Amniotic stem cell (primary cell): ENCODE measurements at places on chromosomes 12 and 14.

DNA sequence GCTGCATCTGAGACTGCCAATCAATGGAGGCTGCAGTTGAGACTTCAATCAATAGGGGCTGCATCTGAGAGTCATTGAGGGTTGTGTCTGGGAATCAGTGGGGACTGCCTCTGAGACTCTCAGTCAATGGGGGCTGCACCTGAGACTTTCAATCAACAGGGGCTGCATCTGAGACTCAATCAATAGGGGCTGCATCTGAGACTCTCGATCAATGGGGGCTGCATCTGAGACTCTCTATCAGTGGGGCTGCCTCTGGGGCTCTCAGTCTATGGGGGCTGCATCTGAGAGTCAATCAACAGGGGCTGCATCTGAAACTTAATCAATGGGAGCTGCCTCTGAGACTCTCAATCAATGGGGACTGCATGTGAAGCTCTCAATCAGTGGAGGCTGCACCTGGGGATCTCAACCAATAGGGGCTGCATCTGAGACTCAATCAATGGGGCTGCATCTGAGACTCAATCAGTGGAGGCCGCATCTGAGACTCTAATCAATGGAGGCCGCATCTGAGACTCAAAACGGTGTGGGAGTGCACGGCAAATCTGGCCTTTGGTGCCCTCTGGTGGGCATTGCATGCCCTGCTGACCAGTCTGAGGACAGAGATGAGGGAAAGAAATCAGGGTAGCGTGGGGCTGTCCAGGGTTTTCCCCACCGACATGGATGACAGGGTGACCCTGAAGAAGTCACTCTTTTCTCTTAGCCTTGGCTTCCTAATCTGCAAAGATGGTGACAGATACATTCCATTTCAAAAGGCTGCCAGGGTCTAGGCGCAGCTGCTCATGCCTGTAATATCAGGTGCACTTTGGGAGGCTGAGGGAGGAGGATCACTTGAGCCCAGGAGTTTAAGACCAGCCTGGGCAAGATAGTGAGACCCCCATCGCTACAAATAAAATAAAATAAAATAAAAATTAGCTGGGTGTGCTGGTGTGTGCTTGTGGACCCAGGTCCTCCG, 41.3 kb upstream of the EIF5 start:
- DNase-seq: no peak

DNA sequence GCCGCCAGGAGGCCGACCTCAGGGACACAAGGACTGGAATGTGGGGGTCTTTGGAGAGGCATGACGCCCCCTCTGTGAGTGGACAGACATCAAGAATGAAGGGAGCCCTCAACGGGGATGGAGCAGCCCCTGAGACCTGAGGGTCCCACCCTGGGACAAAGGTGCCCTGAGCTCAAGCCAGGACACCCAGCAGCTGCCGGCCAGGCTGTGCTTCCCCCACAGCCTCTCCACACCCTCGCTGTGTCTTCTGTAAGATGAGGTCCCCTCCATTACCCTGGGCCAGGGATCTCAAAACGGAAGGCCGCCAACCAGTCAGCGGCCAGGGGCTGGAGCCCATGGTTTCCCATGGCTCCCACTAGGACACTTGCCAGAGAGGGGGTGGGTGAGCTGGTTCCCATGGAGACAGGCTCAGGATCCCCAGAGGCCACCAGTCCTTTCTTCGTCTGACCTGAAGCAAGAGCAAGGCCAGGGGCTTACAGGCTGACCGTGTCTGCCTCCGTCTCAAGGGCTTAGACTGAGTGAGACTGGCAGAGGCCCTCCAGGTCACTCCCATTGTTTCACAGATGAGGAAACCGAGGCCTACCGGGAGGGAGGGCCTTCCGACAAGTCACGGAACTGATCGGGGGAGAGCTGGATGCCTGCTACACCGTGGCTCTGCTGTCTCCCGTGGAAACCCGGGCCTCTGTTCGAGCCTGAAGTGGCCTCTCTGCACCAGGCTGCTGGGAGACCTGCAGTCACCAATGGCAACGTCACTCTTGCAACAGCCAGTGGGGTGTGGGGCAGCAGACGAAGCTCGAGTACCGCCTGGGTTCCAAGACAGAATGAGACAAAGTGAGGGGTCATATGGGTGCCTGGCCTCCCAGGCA, 91.7 kb upstream of the DIO3 start:
- no peak for DNase-seq

- no peak for DNase-seq
Observed at GRCh38 chr12:87661786-87662377, 367.3 kb downstream of the C12orf50 start.

- peak; percentile 70 for DNase-seq
Observed at GRCh38 chr12:68358532-68359485, 26.6 kb upstream of the MDM1 start.

DNA sequence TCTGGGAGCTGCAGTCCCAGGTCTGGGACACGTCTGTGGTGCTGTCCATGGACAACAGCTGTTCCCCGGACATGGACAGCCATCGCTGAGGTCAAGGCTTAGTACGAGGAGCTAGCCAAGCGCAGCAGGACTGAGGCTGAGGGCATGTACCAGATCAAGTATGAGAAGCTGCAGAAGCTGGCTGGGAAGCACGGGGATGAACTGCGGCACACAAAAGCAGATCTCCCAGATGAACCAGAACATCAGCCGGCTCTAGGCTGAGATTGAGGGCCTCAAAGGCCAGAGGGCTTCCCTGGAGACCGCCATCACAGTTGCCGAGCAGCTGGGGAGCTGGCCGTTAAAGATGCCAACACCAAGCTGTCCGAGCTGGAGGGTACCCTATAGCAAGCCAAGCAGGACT, 375.3 kb downstream of the SEC23A start:
- no peak for DNase-seq

DNA sequence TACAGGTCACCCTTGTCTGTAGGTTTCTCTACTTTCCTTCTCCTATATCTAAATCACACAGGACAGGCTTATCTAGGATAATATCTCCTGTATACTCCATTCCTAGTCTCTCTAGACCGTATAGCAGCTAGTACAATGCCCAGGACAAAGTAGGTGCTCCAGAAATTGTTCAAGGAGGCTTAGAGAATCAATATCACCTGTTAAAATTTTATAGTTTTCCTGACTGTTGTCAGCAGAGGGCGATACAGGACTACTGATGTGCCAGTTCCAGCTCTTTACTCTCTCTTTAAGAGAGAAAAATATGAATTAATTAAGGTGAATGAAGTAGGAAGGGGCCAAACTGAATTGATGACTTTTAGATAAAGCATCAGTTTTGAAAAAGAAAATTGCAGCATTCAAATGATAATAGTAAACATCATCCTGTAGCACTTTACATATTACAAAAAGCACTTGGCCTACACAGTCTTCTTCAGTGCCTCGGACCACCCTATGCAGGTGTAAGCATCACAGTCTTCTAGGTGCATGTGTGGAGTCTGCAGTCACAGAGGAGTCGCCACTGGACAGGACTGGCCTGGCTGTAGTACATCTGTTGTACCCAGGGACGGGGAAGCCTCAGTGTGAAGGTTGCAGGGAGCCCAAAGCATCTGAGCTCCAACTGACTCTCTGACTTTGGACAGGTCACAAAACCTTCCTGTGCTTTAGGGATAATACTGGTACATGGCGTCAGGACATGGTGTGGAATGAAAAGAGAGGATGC, 61.9 kb upstream of the MAX start:
- peak; percentile 21 for DNase-seq

DNA sequence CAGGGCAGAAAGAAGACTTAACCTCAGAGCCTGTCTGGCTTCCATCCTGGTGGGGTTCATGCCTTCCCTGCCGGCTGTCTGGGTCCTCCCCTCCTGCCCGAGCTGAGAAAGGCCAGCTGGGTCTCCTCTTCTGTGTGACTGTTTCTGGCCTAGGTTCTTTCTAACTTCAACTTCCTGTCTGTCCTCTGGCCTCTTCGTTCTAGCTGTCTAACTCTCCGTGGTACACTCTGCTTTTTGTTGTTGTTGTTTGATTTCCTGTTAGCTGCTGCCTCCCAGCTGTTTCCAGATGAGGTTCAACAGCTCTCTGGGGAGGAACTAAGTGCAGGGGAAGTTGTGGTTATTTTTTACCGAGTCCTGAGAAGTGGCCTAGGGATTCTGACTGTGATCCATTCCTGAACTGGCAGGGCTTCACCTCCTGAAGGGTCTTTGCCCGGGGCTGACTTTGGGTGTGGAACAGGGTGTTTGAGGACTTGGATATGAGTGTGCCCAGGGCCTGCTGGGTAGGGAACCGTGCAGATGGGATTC, 3.2 kb downstream of the MLXIP start:
- no peak for DNase-seq

GRCh38 chr14:54420478-54421142, 20.6 kb downstream of the CNIH1 start:
- no peak for DNase-seq

GRCh38 chr12:82034769-82035168, 275.6 kb upstream of the PPFIA2 start:
- no peak for DNase-seq

- no peak for DNase-seq
Observed at GRCh38 chr14:87961246-87961645, 31.7 kb downstream of the GALC start.

- DNase-seq: no peak
Observed at GRCh38 chr12:120468325-120468820, 1.2 kb downstream of the SRSF9 start.

DNA sequence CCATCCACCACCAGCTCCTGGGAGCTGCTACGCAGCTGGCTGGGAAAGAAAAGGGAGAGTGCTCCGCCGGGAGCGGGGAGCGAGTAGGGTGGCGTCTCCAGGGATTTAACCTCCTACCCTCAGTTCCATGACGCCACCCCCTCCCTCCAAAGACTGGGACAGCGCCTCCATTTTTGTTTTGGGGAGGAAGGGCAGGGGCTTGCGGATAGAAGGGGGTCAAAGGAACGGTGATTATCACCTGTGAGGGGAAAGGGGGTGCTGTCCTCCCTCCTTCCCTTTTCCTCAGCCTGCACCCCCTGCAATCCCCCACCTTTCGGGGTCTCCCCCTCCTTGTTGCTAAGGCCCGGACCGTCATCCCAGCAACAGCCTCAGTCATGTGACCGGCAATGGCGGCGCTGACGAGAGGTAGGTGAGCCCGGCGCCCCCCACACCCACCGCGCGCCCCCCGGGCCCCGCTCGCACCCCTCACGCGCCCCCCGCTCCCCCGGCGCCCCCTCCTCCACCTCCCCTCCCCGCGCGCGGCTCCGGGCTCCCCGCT, at the start of gene DTX3:
Gene DTX3, plus strand, starts transcription at position 371 of the 538 bp plus-strand sequence. CDS start 1,694 bp downstream, outside the sequence.
- DNase-seq: no peak

GRCh38 chr12:96371790-96372699, 28.2 kb downstream of the CDK17 start:
- DNase-seq: no peak

DNA sequence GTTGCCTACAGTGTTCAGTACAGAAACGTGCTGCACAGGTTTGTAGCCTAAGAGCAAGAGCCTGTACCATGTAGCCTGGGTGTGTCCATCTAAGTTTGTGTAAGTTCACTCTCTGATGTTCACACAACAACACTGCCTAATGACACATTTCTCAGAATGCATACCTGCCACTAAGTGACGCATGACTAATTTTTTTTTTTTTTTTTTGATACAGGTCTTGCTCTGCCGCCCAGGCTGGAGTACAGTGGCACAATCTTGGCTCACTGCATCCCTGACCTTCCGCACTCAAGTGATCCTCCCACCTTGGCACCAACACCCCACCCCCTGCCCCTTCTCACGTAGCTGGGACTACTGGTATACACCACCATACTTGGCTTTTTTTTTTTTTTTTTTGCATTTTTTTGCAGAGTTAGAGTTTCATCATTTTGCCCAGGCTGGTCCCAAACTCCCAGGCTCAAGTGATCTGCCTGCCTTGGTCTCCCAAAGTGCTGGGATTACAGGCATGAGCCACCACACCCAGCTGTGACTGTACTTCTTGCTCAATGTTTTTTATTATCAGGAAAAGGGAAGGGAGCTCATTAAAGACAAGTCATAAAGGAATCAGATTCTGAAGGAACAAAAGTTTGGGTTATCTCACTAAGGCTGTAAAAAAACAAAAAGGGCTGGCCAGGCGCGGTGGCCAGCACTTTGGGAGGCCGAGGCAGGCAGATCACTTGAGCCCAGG, 10.0 kb upstream of the CDC42BPB start:
- no peak for DNase-seq

- no peak for DNase-seq
Observed at GRCh38 chr12:68831751-68832503, 23.9 kb downstream of the MDM2 start.

- no peak for DNase-seq
Observed at GRCh38 chr12:52618866-52619265, 507 bp upstream of the KRT73 start.

GRCh38 chr14:91801358-91801757, 66.0 kb downstream of the TC2N start:
- DNase-seq: no peak

- no peak for DNase-seq
Observed at GRCh38 chr14:20494935-20495766, 10.2 kb upstream of the RNASE10 start.

DNA sequence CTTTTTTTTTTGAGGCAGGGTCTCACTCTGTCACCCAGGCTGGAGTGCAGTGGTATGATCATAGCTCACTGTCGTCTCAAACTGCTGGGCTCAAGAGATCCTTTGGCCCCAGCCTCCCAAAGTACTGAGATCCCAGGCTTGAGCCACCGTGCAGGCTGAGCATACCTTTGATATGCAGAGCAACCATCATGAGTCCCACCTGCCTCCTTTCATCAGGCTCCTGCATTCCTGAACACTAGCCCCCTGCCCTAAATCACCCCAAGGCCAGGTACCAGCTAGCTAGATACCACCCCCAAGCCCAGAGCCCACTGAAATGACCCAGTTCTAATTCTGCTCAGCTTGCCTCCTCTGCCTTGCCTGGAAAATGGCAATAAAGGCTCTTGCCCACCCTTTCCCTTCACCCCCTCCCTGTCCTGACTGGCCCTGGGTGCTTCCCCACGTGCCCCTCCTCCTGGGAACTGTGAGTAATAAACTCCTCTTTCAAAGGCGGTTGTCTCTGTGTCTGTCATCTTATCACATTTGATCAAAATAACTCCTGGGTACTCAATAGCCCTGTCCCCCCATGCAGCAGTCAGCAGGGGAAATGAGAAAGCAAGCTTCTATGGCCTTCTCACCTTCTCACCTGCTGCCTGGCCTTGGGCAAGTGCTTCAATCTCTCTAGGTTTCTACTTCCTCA, 6.4 kb upstream of the BRF1 start:
- DNase-seq: no peak

- no peak for DNase-seq
Observed at GRCh38 chr14:60348211-60348610, 99.2 kb downstream of the PPM1A start.

- DNase-seq: no peak
Observed at GRCh38 chr14:53152184-53152886, 788 bp downstream of the DDHD1 start.

DNA sequence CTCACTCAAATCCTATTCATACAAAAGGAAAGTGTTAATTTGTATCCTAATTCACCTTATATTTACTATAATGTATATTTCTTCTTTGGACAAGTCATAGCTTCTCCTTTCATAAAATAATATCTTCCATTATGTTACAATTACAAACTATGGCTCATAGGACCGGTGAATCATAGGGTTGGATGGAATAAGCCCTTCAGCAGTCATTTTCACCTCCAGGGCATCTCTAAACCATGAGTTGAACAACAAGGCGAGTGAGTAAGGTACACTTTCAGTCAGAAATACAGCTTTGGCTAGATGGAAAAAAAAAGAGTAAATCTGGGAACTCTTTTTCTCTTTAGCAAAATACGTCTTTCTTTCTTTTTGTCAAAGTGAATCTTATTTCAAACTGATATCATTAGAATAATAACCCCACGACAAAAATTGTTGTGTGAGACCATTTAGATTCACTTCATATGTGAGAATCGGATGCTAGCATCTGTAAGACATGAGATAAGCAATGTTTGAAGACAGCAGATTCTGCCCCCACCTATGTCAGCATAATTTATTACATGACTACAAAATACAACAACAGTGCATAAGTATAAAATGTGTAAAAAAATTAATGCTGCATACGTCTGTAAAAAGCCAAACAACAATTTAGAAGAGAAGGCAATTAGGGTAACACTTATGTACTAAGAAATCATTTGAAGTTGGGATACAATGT, 184.4 kb upstream of the SLC38A2 start:
- DNase-seq: peak; percentile 67
